ENCODE measurements at places on chromosomes 7 and 10. TPM values are rescaled to one million over a fixed set of nuclear protein-coding genes. Genes with fewer than 3 reads are reported as not detected.

- no peak overlapping the region for H3K27ac ChIP-seq
- no peak overlapping the region for H3K4me3 ChIP-seq
- DNase-seq = no peak
- peaks cover 30% of the 10 kb centered on the region for H3K4me1 ChIP-seq
Observed at GRCh38 chr10:17238445-17239291, 10.6 kb downstream of the VIM start.

The COL28A1 gene
- not detected for total RNA-seq

The WNT8B gene
- total RNA-seq = 0.41 TPM

The CLCN1 gene
- 0.09 TPM for total RNA-seq

The TEX36 gene
- total RNA-seq = not detected

GRCh38 chr10:68153473-68154210 lies 44.4 kb downstream of the MYPN start:
- H3K4me3 ChIP-seq = no peak overlapping the region
- H3K27me3 ChIP-seq = peaks cover 2% of the 10 kb centered on the region
- no peak overlapping the region for H3K27ac ChIP-seq
- peaks cover 3% of the 10 kb centered on the region for H3K4me1 ChIP-seq

DNA sequence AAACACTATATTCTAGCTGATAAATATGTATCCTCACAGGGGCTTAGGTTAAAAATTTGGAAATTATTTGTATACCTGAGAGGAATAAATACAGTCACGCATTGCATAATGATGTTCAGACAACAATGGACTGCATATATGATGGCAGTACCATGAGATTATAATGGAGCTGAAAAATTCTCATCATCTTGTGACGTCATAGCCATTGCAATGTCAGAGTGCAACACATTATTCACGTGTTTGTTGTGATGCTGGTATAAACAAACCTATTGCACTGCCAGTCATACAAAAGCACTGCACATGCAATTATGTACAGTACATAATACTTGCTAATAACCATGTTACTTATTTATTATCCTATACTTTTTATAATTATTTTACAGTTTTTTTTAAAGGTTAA lies 31.4 kb downstream of the STEAP1B start:
- peaks cover 18% of the 10 kb centered on the region for H3K27me3 ChIP-seq
- no peak overlapping the region for H3K27ac ChIP-seq
- no peak overlapping the region for H3K4me3 ChIP-seq
- no peaks in the 10 kb centered on the region for H3K4me1 ChIP-seq

Data from activated CD8-positive, alpha-beta memory T cell treated with anti-CD3 and anti-CD28 coated beads, Interleukin-2, amount 10 ng/mL, durations not matched to agents 7 days and 5 days (primary cell).